ENCODE measurements at places on chromosomes 12 and 14. TPM values are rescaled to one million over a fixed set of nuclear protein-coding genes. Genes with fewer than 3 reads are reported as not detected.
A peak's percentile ranks its signal among the peaks of the same experiment; 100 is the strongest.

- no peak for DNase-seq
Observed at GRCh38 chr12:115500872-115501271, 776.6 kb downstream of the MED13L start.

- no peak for DNase-seq
Observed at GRCh38 chr12:109568486-109568885, 4.8 kb downstream of the MMAB start.

GRCh38 chr12:71694099-71694820 lies 8.4 kb downstream of the TMEM19 start:
- DNase-seq = no peak

The ADAM21 gene
- total RNA-seq = 0.13 TPM

The HEBP1 gene
- total RNA-seq = 83.8 TPM

DNA sequence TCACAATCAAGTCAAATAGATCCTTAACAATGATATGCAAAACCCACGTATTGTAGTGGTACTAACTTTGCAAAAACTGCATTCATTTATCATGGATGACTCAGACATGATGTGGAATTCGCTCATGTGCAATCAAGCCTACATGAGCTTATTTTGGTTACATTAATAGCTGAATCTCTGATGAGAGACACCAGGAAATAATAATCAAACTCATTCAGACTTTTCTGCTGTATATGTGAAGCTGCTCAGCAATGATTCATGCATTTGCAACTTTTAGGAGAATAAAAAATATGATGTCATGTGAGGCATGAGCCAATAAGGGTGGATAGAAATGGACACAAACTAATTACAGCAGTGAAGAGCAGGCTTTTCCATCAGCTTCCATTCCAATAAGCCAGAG lies 1075.8 kb upstream of the TMEM132C start:
- DNase-seq = no peak

The TAS2R7 gene
- total RNA-seq = not detected

- DNase-seq = no peak
Observed at GRCh38 chr12:109387425-109388166, 39.9 kb downstream of the MYO1H start.

GRCh38 chr14:101476258-101476915 lies 84.9 kb upstream of the DIO3 start:
- DNase-seq = peak; percentile 41

The GLT8D2 gene
- 6.3 TPM for total RNA-seq

DNA sequence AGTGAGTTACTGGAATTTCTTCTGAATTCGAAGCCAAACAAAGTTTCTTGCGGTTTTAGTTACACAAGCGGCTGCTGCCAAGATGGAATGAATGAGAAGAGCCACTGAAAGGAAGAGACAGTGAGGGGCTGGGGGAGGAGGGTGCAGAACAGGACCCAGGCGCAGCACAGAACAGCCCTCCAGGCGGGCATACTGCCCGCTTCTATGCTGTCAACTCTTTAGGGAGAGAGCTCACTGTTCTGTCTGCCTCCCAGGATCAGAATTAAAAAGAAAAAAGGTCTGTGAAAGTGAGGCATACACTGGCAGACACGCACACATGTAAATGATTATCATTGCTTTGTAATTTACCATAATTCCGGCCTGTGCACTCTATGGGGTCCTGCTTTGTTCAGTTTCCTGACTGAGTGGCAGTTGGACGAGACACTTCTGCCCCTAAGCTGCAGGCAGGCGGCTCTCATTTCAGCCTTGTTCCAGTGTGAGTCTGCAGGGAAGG lies 231.6 kb downstream of the CACNA1C start:
- peak; percentile 22 for DNase-seq

The MGAT4C gene
- total RNA-seq = 0.32 TPM

The JPH4 gene
- total RNA-seq = 1.1 TPM

The KRT85 gene
- not detected for total RNA-seq

Measured in mesenteric fat pad (tissue), 1 donor.